Motor neuron (in vitro differentiated cells): ENCODE measurements at places on chromosomes 5 and 9. TPM values are rescaled to one million over a fixed set of nuclear protein-coding genes. Genes with fewer than 3 reads are reported as not detected.

DNA sequence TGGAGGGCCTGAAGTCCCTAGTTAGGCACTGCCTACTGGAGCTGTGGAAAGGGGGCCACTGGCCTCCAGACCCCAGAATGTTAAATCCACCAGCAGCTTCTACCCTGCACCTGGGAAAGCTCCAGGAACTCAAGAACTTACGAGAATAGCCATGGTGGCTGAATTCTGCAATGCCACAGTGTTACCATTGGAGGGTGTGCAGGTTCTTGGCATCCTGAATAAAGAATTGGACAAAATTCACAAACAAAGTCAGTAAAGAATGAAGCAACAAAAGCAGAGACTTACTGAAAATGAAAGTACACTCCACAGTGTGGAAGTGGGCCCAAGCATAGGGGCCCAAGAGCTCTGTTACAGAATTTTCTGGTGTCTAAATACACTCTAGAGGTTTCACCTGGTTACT, 107.0 kb downstream of the PRDM9 start:
- ATAC-seq: no peak

GRCh38 chr5:125148076-125148475, 401.6 kb upstream of the ZNF608 start:
- no peak for ATAC-seq

IGIP gene
- total RNA-seq: 5.0 and 6.8 TPM in 2 replicates

GRCh38 chr5:167877924-167878323, 413.5 kb upstream of the WWC1 start:
- ATAC-seq: no peak

DNA sequence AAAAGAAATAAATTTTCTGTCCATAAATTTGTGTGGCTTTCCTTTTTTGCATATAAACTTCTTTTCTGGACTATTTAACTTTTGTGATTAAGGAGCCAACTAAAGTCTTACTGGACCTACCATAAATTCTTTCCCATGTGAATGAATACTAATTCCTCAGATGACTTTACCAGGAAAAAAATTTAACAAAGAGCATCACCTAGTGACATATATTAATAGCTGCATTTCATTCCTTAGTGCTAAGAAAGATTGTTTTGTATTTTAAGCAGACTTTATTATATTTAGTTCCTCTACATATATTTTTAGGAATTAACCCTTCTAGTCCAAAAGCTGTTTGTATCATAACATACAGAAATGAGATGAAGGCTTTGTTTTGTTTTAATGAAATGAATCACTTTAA, 64.4 kb downstream of the C9orf85 start:
- no peak for ATAC-seq

HMGCR gene
- 54.9 and 55.2 TPM in 2 replicates for total RNA-seq

- ATAC-seq: peak; percentile 92
Observed at GRCh38 chr5:170348137-170348633, 41.0 kb downstream of the KCNMB1 start.

DNA sequence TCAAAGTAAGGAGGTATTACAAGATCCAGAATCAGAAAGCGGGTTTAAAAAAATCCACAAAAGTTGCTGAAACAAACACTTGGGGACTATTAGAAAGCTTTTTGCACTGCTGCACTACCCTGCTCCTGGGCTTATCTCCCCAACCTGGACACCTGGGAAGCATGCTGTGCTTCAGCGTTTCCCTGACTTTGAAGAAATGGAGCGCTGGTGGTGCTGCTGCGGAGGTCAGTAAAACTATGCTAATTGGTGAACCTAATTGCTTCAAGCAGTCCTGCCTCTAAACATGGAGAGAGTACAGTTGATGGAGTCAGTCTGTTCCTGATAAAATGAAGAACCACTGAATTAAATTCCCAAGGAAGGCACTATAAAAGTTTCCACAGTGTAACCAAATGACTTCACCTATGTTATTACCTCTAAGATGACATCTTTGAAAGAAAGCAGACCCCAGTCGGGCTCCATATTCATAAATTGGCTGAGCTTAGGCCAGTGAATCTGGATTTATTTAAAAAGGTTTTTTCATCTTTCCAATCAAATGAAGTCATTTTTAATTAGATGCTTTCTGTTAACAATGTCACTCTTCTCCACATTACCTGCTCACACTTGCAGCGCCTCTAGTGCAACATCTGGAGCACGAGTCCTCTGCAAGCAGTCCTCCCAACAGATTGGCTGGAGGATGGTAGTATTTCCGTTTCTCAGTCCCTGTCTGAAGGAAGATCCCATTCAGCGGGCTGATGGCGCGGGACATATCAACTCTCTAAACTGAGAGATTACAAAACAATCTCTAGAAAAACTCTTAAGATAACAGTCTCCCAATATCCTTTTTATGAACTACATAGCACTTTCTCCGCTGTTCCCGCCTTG, 11.5 kb downstream of the NR2F1-AS1 start:
- ATAC-seq: no peak

- no peak for ATAC-seq
Observed at GRCh38 chr5:141832131-141832530, 46.1 kb downstream of the PCDH1 start.

DNA sequence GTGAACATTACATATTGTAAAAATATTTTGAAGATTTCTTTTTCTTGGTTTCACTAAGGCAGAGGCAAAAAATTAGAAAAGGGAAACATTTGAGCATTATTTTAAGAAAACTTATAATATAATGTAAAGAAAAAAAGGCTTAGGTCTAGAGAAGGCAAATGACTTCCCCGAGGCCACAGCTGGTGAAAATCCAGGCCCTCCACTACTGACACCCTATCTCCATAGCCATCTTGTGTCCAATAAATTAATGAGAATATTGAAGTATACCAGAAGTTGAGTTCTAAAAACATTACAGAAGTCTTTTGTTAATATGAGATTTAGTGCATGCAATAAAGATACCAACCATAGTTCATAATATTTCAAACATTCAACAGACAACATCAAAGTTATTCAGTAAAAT, 459.9 kb upstream of the RORB start:
- ATAC-seq: no peak
